Stimulated activated CD8-positive, alpha-beta memory T cell treated with anti-CD3 and anti-CD28 coated beads, Interleukin-4, amount 100 ng/mL, for 1 hour (primary cell): ENCODE measurements at places on chromosomes 1 and 21.

DNA sequence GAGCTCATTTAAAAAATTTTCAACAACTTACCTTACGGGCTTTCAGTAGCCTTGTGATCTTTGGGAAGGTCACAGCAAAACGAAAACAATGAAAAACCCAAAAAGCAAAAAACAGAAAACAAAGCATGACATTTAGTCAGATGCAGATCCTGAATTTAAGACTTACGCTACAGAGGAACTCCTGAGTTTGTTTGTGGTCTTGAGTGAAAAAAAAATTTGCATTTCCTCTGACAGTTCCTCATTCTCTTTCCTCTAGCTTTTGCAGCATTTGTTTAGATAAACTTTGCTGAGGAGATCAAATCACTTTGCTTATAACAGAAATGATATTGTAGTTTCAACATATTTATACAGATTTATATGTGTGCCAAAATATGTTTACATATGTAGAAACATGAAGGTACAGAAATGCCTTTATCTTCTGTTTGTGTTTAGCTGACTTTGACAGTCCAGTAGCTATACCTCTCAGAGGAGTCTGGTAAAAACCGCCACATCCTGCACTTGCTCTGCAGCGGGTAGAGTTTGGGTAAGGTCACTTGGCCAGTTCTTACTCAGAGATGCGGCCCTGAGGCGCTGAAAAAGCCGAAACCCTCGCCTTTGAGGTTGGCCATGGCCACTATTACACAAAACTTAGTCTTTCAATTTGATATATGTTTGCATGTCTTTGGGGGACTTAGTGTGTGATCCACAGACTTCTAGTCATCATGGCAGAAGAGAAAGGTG lies 142.5 kb downstream of the TNR start:
- DNase-seq: no peak

DNA sequence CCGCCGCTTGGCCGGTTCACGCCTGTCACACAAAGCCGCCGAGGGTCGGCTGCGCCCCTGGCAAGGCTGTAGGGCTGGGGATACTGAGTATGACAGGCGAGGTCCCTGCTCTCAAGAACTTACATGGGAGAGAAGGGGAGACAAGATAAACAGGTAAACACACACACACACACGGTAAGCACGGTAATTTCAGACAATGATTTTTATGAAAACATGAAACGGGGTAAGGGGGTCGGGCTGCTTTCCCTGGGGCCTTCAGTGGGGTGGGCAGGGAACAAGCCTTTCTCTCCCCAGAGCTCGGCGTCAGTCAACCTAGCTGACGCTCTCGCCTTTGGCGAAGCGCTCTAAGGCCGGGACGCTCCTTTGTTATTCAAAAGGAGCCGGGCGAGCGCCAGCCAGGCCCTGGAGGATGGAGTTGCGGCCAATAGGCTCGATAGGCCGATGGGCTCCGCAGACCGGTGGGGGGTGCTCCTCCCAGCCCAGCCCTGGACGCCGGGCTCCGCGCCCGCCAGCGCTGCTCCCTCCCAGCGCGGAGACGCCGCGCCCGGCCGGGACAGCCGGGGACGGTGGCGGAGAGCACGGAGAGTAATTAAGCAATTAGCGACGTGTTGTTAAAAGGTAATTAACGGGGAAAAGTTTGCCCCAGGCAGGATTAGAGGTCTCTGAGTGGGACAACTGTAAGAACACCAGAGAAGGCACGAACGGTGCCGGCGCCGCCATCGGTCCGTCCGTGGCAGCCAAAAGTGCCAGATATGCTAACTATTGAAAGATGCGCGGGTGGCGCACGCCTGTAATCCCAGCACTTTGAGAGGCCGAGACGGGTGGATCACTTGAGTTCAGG lies 950 bp upstream of the INKA2 start:
- DNase-seq: no peak

DNA sequence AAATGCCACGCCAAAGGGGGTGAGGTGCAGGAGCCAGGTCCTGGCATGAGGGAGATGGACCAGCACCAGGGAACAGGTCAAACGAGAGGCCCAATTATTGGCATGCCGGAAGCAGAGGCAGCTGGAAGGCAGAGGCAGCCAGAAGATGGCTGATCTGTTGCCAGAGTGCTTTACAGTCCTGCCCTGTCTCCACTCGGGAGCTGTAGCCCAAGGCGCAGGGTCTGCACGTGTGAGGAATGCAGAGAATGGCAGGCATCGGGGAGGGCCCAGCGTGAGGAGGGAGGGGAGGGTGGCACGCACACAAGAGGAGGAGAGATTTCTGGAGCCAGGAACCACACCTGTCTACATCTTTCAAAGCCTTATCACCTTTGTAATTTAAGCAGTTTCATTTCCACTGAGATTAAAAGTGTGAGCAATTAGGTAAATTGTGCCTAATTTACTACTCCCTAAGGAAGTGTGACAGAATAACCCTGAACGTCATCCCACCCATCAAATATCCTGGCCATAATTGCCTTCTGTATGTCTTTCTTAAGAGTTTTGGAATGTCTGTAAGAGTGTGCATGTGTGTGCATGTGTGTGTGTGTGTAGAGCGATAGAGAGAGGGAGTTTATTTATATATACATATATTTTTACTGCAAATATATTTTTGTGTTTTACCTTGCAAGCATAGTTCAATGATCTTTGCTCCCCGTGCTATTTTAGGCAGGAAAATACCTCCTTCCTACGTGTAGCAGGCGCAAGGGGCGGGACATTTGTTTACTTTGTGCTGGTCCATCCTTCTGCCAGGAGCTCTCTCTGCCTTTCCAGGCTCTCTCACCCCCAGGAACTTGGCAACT lies 125.5 kb upstream of the SERBP1 start:
- DNase-seq: no peak

GRCh38 chr1:54361342-54361741 lies 44.9 kb downstream of the SSBP3 start:
- no peak for DNase-seq

DNA sequence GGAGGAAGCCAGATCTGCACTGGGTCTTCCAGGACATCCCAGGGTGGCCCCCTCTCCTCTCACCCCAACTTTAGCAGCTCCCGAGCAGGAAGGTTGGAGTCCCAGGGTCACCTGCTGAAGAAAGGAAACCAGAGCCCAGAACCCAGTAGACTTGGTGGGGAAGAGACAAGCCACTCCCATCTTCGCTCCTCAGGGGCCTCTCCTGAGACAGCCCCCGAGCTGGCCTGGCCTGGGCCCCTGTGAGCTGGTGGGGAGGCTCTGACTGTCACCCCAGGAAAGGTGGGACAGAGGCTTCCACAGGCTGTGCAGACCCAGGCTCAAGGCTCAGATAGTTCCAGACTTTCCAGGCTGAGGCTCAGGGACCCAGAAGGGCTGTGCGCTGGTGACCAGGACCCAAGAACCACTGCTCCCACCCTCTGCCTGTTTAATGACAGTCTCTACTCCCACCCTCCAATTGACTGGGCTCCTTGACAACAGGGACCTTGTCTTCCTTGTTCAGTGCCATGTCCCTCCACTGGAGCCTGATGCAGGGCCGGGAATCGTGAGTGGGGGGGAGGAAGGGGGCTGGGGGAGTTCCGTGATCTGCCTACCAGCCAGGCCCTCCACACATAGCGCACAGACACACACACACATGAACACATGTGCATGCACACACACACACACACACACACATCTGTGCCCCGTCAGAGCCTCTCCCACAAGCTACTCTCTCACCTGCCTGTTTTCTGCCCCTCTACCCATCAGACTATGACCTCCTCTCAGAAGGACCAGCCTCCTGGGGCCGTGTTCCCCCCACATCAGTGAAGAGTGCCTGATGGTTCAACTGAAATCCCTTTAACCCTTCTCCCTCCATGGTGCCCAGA lies 401.2 kb downstream of the MATN1 start:
- no peak for DNase-seq

- DNase-seq: no peak
These were observed 105.6 kb downstream of the NTPCR start for GRCh38 chr1:233055879-233056641.

GRCh38 chr1:79817031-79817560 lies 810.6 kb upstream of the ADGRL4 start:
- DNase-seq: no peak

GRCh38 chr1:151716771-151717631 lies at the start of gene CELF3:
TSS of gene CELF3 (minus strand) at chr1:151716803. CDS start at chr1:151716020, 783 bp downstream.
- DNase-seq: no peak

DNA sequence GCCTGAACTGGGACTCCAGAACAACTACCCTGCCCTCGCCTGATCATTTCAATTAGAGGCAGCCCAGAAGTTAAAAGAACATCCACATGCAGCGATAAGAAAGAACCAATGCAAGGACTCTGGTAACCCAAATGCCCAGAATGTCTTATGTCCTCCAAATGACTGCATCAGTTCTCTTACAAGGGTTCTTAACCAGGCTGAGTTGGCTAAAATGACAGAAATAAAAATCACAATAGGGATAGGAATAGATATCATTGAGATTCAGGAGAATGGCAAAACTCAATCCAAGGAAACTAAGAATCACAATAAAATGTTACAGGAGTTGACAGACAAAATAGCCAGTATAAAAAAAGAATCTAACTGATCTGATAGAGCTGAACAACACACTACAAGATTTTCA lies 80.1 kb upstream of the PTGFR start:
- no peak for DNase-seq

GRCh38 chr1:212190169-212190568 lies 95.0 kb upstream of the PPP2R5A start:
- no peak for DNase-seq

DNA sequence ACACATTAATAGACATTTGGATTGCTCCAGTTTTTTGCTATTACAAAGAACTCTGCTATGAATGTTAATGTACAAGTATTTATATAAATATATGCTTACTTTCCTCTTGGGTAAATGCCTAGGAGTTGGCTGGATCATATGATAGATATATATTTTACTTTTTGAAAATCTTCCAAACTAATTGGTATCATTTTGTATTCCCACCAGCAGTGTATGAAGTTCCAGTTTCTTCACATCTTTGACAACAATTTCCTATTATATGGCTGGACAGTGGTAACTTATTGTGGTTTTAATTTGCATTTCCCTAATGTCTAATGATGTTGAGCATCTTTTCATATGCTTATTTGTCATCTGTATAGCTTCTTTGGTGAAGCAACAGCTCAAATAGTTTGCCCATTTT lies 23.8 kb upstream of the DIPK1A start:
- no peak for DNase-seq

GRCh38 chr1:40252601-40253000 lies 4.9 kb downstream of the TMCO2 start:
- DNase-seq: no peak

DNA sequence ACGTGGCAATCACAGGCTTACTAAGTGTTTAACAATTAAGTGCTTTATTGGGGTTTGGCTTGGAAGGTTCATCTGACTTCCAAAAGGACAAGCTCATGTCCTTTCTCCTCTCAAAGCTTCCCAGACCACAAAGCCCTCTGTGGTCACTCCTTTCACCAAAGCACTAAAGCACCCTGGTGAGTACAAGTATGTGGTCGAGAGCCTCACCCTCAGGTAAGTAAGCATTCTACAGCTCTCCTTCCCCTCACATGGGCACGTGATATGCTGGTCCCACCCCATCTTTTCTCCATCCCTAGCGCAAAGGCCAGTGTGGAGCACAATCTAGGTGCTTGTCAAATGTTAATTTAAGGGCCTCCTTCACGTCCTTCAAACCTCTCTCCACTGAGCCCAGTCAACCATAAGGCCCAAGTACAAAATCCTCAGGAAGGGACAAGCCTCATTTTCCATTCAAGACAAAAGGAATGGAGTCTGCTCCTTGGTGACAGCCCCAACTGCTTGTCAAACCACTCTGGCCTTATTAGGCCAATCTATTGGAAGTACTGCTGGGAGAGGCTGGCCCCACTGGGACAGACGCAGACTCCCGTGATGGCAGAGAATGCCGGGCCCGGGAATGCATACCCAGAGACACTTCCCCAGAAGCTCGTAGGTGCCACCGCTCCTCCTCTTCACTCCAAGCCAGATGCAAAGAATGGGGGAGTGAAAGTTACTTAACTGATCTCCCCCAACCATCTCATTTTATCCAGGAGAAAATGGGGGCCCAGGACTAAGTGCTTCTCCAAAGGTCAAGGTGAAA lies 7.8 kb downstream of the STMN1 start:
- DNase-seq: no peak

GRCh38 chr1:200198236-200198635 lies 170.7 kb downstream of the NR5A2 start:
- DNase-seq: no peak

DNA sequence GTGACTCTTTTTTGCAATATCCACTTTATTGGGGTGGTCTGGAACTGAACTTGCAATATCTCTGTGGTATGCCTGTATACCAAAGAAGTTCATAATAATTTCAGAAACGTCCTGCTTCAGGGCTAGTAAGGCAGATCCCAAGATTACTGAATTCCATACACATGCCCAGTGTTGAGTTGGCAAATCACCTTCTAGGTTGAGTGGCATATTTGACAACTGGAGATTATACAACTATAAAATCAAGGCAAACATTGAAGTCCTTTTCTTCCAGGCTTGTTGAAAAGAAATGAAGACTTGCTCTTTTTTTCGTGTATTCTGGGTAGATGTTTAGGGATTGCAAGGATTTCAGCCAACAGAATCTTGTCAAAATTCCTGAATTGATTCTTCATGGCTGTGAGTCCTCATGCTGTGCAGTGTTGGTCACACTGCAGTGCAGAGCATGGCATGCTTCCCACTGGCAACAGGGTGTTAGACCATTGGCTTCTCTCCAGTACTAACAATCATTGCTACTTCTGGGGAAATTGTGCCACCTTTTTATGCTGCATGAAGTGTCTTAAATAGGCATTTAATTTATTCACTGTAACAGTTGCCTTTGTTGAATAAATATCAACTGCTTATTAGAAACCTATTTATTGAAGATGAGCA lies 367.1 kb upstream of the ADGRL4 start:
- no peak for DNase-seq

- DNase-seq: no peak
These were observed 401.2 kb upstream of the PROX1 start for GRCh38 chr1:213586587-213586972.

DNA sequence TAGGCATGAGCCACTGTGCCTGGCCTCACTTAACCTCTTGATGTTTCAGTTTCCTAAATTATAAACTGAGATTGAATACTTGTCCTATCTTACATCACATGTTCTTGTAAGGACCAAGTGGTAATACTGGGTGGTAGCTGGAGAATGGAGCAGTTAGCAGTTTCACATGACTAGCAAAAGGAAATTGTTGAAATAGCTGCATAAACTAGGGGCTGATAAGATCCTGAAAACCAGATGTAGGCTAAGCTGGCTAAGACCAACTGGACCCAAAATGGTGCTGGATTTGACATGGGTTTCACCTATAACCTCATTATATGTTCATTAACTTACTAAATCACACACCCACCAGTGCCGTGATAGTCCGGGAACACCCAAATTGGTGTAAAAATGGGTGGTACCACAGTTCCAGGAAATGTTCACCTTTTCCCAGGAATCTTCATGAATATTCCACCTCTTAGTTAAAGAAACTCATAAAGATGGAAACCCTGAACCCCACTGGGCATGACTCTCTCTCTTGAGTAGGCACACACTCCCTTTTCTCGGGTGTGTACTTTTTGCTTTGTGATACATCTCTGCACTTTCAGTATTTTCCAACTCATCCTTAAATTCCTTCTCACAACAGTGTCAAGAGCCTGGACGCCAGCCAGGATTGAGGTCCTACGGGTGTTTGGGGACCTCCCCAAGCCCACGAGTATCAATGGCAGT lies at the start of gene PAPPA2:
PAPPA2 (plus strand) TSS at position 502 of the 705 bp plus-strand sequence. CDS start 93,148 bp downstream, outside the sequence.
- no peak for DNase-seq

GRCh38 chr1:234413485-234413884 lies 40.2 kb downstream of the COA6 start:
- no peak for DNase-seq
